Type B pancreatic cell (in vitro differentiated cells): ENCODE measurements at places on chromosomes 11 and 22.

DNA sequence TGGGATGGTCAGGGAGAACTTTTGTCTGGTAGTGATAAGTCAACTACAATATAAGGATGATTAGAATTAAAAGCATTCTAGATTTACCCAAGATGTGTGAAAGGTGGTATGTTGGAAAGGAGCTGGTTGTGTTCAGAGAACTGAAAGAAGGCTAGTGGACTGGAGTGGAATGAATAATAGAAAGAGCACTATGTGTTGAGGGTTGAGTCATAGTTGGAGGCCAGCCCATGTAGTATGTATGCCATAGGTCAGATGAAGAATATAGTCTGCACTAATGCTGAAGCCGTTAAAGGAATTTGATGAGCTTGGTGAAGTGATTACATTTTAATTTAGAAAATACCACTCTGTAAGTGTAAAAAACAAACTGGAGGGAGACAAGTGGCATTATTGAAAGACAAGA lies 514.1 kb downstream of the CNTN5 start:
- no peak for DNase-seq

DNA sequence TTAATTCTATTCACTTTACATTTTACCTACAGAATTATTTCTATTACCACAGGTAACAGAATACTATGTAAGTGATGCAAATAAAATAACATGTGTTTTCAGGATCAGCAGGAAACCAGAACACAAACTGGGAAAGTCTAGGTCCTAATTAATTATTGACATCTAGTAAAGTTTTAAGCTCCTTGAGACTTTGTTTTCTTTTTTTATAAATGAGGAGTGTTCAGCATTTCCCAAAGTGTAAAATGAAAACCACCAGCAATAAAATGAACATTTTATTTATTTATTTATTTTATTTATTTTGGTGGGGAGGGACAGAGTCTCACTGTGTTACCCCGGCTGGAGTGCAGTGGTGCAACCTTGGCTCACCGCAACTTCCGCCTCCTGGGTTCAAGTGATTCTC lies 123.6 kb downstream of the ARHGAP42 start:
- no peak for DNase-seq

GRCh38 chr11:115920092-115920461 lies 415.9 kb upstream of the CADM1 start:
- no peak for DNase-seq

DNA sequence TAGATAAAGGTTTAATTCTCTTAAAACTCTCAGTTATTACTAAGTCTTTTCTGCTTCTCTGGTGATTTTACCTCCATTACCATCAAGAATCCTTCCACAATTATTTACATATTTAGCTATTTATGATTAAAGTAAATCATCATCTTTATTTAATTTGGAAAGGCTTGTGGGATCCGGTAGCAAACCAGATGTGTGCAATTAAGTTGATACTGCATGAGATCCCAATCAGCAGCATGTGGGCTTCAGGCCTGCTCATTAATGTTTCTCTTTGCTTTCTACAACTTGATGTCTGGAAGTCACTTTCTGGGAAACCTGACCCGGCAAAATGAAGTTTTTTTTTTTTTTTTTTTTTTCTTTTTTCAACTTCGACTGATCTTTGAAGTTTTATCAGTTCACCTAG lies 558.4 kb upstream of the ANO5 start:
- no peak for DNase-seq

DNA sequence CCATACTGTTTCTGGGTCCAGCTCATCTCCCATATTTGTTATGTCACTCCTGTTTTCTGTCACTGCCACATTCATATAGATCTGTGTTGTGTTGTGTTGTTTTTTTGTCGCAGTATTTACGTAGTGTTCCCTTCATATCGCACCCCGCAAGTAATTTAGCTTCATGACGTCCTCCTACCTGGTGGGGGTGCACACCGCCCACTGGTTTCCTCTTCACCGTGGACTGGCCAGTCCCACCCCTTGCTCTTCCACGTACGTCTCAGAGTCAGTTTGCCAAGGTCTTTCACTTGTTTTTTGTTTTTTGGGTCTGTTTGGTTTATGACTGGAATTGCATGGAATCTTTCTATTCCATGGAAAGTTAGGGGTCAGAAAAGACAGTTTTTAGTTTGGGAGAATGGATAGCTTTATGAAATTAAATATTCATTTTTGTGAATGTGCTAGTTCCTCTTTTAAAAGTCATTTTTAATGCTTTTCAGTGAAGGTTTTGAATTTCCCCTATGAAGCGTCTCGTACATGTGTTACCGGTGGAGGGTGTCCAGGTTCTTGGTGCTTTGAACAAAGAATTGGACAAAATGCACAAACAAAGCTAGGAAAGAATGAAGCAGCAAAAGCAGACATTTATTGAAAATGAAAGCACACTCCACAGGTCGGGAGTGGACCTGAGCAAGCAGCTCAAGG lies 134.3 kb downstream of the TBC1D22A start:
- no peak for DNase-seq
